ENCODE measurements at places on chromosomes 7 and 10.

DNA sequence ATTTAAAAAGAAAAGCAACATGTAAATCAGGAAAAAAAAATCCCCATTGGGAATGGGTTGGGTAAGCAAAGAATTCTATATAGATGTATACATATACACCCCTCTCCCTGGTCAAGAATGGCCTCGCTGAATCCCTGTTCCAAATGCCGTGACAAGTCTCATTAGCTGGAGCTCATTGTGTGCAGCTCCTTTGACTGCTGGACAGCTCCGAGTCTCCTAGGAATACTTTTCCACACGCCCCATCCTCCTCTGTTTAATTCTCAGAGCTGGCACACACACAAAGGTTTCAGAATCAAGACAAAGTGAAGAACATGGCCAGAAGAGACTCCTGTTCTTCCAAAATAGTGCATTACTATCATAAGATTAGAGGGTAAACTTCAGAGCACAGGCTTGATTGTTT lies 130.9 kb upstream of the MKLN1 start:
- no peak for DNase-seq

- DNase-seq: no peak
These were observed 396.4 kb upstream of the STEAP1 start for GRCh38 chr7:89757910-89758309.

DNA sequence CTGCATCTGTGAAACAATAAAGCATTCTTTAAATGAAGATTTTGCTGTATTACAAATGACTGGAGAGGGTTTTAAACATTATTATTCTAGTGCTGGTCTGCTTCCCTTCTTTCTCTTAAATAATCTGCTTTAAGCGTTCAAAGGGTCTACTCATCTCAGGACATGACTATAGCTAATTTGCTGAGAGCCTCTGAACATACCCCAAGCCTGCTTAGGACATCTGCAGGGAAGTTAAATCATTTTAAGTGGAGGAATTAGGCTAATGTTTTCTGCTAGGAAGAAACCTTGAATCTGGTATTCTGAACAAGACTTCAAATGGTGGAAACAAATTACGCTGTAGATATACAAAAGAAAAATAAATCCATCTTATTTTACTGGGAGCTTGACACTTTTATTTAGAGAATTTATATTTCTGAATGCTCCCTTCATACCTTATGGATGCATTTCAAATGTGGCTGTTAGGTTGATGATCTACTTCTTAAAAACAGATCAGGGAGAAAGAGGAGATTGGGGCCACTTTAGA lies 124.4 kb upstream of the ITGB1 start:
- DNase-seq: no peak

- DNase-seq: no peak
These were observed 805 bp upstream of the WDFY4 start for GRCh38 chr10:48683868-48684267.

- no peak for DNase-seq
These were observed 1.8 kb downstream of the INSYN2A start for GRCh38 chr10:127194599-127194998.

- DNase-seq: peak; percentile 50
These were observed 29.5 kb upstream of the ARHGAP22 start for GRCh38 chr10:48634198-48634983.

- peak; percentile 53 for DNase-seq
These were observed 65.8 kb downstream of the STK17A start for GRCh38 chr7:43648473-43649406.

GRCh38 chr10:53601260-53601875 lies 828.8 kb upstream of the MBL2 start:
- DNase-seq: no peak

All from activated CD4-positive, alpha-beta T cell treated with anti-CD3 and anti-CD28 coated beads, Interleukin-2, amount 50 U/mL, for 48 hours (primary cell).